Cardiac septum (tissue), 1 donor: ENCODE measurements at places on chromosomes 2 and 18. TPM values are rescaled to one million over a fixed set of nuclear protein-coding genes. Genes with fewer than 3 reads are reported as not detected.

The HTR2B gene
- total RNA-seq: 2.9 TPM

The FKBP1B gene
- 2.0 TPM for total RNA-seq

The COL6A3 gene
- 89.5 TPM for total RNA-seq

The CD8B gene
- 0.62 TPM for total RNA-seq

The VSNL1 gene
- 42.7 TPM for total RNA-seq

The DSC3 gene
- 0.65 TPM for total RNA-seq

The KCTD18 gene
- 10.8 TPM for total RNA-seq

The ALPP gene
- not detected for total RNA-seq

The FEV gene
- not detected for total RNA-seq

The EN1 gene
- 0.13 TPM for total RNA-seq

The COLEC12 gene
- 5.5 TPM for total RNA-seq

The RASGRP3 gene
- 49.4 TPM for total RNA-seq

The GAL3ST2 gene
- not detected for total RNA-seq

The CXCR1 gene
- 1.9 TPM for total RNA-seq

The DPY30 gene
- total RNA-seq: 37.2 TPM

The FABP1 gene
- not detected for total RNA-seq

The ICA1L gene
- total RNA-seq: 5.7 TPM
